ENCODE measurements at places on chromosomes 4 and X.

DNA sequence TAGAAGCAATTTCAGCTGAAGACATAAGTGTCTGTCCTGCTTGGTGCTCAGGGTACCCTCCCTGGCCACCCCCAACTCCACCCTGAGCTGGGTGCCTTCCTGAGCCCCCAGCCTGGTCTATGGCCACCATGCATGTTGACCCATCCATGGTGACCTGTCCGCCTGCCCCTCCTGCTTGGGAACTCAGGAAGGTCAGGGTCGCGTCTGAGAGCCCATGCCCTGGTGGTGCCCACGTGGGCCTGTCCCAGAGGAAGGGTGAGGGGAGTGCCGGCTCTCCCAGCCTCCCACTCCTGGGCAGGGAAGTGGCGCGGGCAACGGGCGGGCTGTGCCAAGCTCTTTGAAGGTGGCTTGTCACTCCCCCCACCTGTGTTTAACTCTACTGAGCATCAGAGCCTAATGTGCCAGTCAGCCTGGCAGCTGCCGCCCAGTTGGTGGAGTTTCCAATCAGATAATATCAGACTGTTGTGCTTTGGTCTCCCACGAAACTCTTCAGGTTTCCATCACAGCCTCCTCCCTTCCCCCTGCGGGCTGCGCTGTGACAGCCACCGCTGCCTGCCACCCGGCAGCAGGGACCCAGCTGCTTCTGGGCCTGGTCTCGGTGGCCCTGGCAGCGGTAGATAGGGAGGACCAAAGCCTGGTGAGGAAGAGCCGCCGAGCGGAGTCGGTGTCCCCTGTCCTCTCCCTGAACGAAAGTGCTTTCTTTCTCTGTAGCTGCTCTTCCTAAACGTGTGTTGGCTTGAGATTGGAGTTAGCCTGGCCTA is 4.8 kb downstream of the SH3BP2 start:
- DNase-seq, result peak; percentile 51

DNA sequence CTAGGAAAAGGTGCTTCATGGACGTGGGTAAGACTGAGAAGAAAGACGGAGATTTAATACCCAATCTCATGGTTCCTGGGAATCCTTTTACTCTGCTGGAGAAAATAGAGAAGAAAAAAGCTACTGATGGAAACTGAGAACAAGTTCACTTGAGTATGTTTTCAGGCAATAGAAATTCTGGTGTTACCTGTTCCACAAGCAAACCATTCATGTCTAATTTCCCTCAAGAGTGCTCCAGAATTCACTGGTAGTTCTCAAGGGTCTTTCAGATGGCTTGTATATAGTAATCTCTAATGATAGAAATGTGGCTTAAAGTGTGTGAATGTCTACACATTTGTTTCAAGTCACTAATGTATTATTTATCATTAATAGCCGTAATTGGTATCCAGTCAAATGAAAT is 22.5 kb downstream of the SETD7 start:
- no peak for DNase-seq

DNA sequence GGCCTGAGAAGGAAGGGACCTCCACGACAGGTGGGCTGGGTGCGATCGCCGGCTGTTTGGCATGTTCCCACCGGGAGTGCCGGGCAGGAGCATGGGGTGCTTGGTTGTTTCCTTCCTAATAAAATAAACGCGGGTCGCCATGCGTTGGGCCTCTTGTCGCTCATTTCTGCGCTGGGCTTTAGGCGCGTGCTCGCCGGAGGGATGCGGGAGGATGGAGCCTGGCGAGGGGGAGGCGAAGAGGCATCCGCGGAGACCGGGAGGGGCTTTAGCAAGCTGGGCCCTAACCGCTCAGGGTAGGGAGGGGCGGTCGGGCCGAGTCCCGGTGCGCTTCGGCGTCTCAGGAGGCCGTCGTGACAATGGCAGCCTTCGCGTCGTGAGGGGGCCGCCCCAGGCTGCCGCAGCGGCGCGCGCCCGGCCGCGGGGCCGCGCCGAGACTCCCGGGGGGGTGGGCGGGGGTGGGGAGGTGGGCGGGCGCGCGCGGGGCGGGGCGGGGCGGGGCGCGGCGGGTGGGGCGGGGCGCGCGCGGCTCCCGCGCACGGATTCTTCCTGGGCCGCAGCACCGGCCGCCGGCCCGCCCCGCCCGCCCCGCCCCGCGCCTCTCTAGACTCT is 476 bp upstream of the GDI1 start:
- no peak for DNase-seq

GRCh38 chr4:23981328-23981727 is 91.5 kb upstream of the PPARGC1A start:
- no peak for DNase-seq

DNA sequence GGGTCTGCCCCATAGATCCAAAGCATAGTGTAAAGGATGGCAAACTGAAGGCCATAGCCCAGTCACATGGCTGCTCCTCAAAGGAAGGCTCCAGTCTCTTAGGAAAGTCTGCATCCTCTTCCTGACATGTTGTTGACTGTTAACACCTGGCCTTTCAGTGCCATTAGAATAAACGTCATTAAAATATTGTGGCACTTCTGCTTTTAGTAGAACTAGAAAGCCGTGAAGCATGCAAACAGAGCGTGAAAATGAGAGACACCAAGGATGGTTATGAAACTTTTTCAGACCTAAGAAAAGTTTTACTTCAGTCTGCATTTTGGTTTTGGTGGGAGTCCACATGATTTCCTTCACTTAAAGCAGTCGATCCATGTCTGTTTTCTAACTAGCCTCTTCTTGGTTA is 41.1 kb upstream of the AFF2 start:
- no peak for DNase-seq

DNA sequence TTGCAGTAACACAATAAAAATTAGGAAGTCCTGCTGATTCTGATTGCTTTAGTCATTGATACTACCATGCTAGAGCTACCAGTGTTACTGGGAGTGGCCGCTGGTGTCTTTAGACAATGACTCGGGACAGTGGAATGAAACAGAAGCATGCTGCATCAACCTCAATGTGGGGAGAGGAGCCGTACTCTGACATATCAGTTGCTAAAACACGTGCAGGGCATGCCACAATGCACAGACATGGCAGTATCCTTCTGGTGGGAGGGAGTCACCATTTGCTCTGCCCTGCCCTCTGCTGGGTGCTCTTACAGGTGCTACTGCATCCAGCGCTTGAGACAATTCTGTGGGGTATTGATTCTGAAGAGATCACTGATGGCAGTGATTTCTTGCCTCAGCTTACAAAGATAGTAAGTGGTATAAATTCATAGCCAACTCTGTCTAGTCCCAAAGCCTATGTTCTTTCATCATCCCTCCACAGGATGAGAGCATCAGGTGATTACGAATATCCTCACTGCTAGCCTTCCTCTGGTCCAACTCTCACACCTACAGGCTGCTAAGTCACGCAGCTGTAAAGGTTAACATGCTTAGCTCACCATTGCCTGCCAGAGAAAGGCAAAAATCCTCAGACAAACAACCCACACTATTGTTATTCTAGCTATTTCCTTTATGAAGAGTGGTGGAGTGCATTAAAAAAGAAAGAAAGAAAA is 43.7 kb downstream of the NSG1 start:
- no peak for DNase-seq

Measured in stimulated activated CD8-positive, alpha-beta memory T cell treated with anti-CD3 and anti-CD28 coated beads, Interleukin-15, amount 100 ng/mL, for 4 hours (primary cell).